ENCODE measurements at places on chromosomes 16 and 17.
A peak's percentile ranks its signal among the peaks of the same experiment; 100 is the strongest.

- no peak for DNase-seq
Measured at GRCh38 chr17:78929908-78930775, 5.0 kb upstream of the TIMP2 start.

DNA sequence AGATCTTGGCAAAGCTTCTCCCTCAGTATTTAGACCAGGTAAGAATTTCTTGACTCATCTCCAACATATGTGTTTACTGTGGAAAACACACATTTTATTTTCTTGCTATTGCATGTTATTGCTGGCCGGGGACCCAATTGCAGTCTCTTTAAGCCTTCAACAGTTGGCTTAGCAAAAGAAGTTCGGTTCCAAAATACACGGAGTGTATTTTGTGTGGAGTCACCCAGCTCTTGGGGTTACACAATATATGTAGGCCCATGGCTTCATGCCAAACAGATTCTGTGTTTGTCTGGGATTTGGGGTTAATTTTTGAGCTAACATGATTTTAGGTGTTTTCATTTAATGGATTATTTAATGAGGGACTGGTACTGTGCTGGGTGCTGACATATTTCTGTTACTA, 4.0 kb downstream of the ALDH3A2 start:
- no peak for DNase-seq

DNA sequence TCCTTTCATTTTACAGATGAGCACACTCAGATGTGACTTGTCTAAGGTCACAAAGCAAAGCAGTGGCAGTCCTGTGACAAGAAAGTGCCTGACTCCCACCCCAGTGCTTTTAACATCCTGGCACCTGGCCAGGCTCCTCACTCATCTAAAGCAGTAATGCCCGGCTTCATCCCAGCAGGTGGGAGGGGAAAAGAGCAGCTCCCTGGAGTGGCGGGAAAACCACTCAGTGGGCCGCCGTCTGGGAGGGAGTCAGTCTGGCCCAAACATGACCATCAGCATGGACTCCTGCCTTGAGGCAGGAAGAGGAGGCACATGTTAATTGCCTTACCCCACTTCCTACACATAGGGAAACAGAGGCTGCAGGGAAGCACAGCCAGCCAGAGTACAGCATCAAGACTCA, 2.6 kb downstream of the PCGF2 start:
- DNase-seq = peak; percentile 80

DNA sequence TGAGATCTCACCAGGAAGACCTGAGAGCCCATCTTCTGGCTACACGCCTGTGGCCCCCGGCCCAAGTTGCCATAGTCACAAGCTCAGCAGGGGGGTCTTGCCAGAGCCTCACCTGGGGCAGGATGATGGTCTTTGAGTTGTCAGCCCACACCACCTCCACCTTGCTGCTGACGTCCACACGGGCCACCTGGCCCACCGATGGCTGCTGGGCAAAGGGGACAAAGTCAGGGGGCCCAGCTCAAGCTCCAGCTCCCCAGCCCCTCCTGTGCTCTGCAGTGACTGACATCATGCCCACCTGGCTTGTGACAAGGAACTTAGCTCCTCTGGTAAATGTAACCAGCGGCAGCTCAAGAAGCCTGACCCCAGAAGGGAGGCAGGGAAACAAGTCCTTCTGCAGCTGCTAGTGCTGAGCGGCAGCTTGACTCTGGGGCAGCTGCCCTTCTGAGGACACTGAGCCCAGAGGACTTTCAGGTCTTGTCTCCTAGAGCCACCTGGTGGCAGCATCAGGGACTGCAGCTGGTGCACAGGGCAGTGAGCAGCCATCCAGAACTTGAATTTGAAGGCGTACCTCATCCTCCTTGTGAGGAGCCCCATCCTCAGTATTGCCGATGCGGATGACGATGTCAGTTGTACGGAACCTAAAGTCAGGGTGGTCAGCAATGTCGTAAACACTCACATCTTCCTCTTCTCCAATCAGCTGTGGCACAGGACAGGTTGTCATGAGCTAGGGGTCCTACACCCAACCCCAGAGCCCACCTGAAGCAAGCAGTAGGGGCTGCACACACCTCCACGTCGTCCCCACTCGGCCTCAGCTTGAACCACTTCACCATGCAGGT, 13.5 kb downstream of the SPHK1 start:
- peak; percentile 97 for DNase-seq

GRCh38 chr16:65663774-65664173, 541.9 kb upstream of the CDH11 start:
- no peak for DNase-seq

- DNase-seq = no peak
Measured at GRCh38 chr16:56894331-56894917, 29.4 kb downstream of the SLC12A3 start.

GRCh38 chr17:77306048-77306789, 165.4 kb downstream of the SEC14L1 start:
- DNase-seq = peak; percentile 73

DNA sequence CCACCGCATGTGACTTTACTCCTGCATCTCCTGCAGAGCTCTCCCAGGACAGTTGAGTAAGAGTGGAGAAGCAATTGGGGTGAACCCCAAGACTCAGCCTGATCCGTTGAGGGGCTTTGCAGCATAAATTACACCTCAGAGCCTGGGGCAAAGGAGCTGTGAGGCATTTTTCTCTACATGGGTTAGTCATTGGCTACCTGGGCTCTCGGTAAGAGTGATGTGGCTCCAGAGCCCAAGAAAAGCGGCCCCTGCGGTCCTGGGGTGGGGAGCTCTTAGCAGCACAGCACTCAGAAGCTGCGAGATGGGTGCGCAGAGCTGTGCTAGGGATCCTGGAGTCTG, 40.4 kb upstream of the C16orf78 start:
- DNase-seq = no peak

DNA sequence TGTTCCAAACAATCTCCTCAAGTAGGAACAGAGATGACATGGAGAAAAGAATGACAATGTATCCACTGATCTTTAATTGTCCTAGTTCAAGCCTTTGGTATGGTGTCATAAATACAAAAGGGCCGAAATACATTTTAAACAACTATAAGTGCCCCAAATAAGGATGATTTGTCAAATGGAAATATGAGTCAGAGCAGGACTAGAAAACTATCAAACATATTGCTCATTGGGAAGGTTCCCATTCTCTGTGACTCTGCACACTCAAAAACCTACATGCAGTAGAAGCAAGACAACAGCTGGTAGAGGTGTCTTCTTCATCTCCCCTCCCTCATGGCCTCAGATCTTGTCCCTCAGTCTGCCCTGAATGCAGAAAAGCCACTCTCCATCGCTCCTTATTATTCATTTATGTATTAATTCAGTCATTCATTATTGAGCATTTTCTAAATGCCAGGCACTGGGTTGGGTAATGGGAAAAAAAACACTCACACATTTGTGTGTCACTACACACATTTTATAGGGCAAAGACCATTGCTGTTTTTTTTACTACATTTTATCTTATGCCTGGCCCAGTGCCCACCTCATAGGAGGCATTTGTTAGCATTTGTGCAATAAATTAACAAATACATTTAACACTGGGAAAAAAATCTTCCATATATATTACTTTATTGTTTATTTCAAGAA, 10.1 kb downstream of the CA10 start:
- DNase-seq = no peak

DNA sequence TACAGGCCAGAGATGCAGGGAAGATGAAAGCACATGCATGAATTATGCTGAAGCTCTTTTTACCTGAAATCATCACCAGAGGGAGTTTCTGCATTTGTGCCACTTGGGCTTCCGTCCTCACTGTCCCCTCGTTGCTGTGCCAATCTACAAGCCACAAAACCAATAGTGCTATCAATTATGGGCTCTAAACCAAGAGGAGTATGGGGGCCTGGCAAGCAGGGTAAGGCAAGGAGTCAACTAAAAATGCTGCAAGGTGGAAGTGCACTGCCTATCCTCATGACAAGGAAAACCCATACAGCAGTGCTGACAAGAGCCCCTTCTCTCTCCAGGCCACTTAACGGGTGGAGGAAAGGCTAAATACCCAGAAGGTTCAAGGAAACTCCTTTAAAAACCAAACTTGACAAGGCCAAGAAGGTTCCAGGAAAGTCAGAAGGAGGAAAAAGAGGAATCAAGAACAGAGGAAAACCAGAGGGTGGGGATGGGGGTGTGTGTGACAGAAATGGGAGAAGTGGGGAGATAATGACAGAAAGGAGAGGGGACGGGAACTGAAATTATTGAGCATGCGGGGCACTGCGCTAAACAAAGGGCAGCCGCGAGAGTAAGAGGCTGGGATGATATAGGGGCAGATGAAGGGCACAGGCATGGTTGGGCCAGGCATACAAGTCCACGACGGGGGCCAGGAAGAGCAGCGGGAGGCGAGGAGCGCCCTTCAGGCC, 674 bp downstream of the C17orf75 start:
- DNase-seq = no peak

GRCh38 chr16:15843635-15844279, 13.1 kb downstream of the MYH11 start:
- no peak for DNase-seq

DNA sequence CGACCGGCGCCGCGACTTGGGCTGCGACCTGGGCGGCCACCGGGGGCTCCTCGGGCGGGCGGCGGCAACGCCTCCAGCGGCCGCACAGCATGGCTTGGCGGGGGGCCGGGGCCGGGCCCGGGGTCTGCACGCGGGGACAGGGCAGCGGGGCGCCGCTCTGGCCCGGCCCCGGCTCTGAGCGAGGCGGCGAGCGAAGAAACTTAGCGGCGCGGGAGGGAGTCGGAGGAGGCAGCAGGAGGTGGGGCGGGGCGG, at the start of gene PLCD3:
PLCD3 (minus strand) TSS at position 196 of the 252 bp plus-strand sequence; CDS start at position 91, 105 bp downstream.
- DNase-seq = no peak

GRCh38 chr16:77500934-77501664, 66.3 kb upstream of the ADAMTS18 start:
- DNase-seq = no peak

- no peak for DNase-seq
Measured at GRCh38 chr17:55383771-55384642, 37.6 kb downstream of the MMD start.

GRCh38 chr17:33593991-33594390, 300.9 kb upstream of the ASIC2 start:
- DNase-seq = no peak

DNA sequence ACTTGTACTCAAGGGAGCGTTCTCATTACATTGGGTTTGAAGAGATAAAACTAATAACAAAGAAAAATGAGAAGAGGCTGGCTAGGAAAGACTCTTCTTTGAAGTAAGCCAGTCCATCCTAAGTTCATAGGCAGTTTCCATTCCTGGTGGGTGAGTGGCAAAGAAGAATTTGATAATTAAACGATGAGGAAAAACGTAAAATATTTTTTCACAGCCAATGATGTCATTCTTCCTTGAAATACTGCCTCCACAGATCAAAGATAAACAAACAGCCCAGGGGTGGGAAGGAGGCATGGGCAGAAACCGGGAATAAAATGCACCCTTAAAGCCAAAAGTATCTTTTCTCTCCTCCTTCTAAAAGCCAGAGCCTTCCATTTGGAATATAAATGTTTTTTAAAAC, 346.6 kb downstream of the PMP22 start:
- no peak for DNase-seq

DNA sequence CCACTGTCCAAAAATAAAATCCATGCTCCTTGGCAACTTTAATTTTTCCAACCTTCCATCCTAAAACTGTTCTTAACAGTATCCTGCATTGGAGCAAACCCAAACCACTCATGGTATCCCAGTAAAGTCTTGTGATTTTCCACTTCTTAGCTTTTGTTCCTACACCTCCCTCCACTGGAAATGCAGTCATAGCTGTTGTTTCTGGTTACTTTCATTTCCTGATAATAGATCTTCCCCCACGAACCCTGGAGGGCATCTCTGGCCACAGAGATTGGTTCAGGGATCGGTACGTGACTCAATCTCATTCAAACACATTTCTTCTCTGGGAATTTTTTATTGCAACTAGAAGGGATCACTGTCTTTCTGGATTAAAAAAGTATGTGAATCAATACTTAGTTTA, 276.0 kb downstream of the GRIN2A start:
- no peak for DNase-seq

DNA sequence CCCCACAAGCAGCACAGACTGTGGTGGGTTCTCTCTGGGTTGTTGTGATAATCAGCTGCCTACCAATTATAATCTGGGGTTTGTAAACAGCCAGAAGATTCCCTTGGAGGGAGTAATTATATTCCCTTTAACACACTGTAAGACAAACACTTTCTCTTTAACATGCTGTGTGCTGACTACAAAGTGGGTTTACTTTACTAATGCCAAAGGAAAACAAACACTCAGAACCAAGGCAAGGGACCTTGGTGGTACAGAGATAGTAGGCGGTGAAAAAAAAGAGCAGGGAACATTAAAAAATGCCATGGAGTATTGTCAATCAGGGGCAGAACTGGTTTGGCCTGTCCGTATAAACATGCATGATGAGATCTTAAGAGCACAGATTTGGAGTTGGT, 3.0 kb upstream of the VAT1L start:
- no peak for DNase-seq

GRCh38 chr17:49899191-49899485, 51.3 kb upstream of the TAC4 start:
- no peak for DNase-seq

DNA sequence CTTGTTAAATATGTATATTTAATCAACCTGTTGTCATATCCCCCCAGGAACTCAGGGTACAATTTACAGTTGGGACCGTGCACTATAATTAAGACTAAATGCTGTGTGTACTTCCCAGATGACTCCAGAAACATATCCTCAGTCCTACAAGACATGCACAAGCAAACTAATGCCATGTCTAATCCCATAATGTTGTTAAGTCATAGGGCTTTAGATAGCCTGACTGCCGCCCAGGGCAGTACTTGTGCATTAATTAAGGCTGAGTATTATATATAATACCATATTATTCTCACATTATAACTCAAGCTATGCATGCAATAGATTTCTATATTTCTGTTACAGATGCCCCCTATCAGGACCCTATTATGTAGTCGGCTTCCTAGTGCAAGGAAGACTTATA, 20.1 kb upstream of the CPHXL start:
- DNase-seq = no peak

DNA sequence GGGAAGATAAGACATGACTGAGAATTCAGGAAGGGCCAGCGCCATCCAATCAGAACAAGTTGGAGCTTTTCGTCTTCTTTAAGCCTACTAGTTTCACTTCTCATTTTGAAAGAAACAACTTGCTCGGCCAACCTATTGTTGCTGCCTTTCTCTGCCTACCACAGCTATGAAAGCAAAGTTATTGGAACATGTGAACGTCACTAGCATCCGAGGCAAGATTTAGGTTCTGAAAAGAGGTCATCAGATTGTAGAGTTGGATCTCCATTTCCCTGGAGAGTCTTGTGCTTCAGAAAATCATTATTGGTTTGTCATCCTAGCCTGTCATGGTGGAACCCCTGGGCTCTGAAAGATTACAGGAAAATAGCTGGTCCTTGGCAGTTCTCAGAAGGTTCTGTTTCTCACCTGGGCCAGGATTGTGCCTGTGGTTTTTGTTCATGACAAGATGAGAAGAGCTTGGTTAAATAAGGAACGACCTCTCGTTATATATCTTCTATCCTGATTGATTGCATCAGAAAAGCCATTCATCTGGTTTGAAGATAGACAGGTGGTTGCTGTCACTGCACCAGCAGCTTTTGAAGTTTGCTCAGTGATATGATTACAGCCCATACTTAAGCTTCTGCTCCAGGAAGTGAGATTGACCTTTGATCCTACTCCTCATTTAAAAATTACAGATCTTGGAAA, 25.3 kb downstream of the CDH13 start:
- DNase-seq = no peak
